ENCODE measurements at places on chromosomes 11 and 22. TPM values are rescaled to one million over a fixed set of nuclear protein-coding genes. Genes with fewer than 3 reads are reported as not detected.

- no peak for DNase-seq
Observed at GRCh38 chr11:8094656-8095055, 13.6 kb downstream of the TUB start.

TMPRSS13 gene
- total RNA-seq = not detected

GRCh38 chr11:67053896-67054329 is 2.7 kb upstream of the RHOD start:
- DNase-seq = peak; percentile 24

DNA sequence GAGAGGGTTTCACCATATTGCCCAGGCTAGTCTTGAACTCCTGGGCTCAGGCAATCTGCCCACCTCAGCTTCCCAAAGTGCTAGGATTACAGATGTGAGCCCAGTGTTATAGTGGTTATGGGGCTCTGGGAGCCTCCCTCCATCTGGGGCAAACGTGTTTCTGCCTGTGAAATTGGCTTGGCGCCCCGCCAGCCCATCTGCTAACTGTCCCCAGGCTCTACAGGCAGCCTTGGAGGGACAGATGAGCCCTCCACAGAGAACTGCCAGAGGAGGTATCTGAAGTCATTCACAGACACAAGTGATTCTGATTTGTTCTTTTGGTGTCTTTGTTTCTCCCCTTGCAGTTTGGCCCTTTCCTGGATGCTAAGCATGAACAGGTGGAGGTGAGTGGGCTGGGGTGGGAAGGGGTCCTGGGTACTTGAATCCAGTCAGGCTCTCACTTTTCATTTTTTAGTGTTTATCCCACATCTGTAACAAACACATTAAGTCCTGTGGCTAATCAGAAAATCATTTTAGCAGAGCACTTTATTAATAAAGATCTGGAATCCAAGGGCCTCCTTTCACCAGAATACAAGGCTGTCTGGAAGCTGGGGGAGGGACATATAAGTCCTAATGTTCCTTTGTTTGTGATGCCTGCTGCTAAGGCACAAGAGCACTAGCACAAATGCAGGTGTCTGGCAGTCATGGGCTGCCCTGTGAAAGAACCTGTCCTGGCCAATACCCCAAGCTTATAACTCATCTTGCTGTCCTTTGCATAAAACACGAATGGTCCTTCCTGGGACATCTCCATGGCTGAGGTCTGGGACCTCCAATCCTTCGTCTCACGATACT is 25.7 kb upstream of the CDC42EP2 start:
- DNase-seq = no peak

GLYAT gene
- total RNA-seq = not detected

PHF21B gene
- not detected for total RNA-seq

- no peak for DNase-seq
Observed at GRCh38 chr22:44865193-44866057, 113.0 kb downstream of the ARHGAP8 start.

- DNase-seq = peak; percentile 53
Observed at GRCh38 chr11:100687630-100688395, 725 bp downstream of the ARHGAP42 start.

DNA sequence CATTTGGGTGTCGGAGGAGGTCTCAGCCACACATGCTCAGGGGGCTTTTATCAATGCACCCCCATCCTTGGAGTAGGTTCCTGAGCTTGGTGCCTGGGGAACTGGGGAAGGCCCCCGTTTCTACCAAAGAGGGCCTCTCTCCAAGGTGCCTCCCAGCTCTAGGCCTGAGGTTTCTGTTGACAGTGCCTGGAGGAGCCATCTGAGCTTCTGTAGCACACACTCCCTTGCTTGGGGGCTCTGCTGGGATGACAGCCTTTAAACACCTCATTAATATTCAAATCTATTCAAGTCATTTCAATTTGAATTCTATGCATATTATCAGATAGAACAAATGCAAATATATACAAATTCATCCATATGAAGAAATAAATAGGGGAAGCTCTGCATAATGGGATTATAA is 18.9 kb downstream of the KIRREL3 start:
- DNase-seq = no peak

DNA sequence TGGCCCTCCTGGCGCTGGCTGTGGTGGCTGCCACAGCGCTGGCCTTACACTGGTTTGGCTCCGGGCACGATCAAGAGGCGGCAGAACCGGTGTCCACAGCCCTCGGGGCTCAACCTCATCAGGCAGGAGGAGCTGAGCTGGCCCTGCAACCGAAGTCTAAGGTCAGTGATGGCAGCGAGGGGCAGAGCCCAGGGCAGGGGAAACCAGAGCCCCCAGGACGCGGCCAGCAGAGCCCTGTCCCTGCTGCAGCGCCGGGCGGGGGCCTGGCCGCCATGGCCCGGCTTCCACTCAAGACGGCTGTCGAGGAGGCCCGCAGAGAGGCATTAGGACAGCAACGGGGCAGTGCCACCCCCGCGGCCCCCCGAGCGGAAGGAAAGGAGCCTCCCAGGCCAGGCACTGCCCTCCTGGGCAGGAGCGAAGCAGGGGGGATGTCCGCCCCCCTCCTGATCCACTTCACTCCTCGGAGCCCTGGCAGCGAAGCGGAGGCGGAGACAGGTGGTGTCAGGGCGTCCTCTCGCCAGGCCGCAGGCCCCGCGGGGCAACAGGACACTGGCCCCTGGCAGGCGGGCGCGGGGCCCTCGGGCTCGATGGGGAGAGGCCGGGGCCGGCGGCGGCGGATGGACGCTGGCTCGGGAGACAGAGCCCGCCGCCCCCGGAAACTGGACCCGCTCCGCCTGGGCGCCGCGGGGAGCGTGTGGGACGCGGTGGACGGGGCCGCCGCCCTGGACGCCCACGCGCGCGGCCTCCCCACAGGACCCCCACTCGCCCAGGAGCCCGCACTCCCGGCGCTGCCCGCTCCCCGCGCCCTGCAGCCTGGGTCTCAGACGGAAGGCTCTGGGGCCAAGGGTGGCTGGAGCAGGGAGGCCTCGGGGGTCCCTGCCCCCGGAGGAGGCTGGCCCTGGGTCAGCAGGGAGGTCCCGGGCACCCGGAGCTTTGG is 895 bp downstream of the KLHDC7B start:
- no peak for DNase-seq

DNA sequence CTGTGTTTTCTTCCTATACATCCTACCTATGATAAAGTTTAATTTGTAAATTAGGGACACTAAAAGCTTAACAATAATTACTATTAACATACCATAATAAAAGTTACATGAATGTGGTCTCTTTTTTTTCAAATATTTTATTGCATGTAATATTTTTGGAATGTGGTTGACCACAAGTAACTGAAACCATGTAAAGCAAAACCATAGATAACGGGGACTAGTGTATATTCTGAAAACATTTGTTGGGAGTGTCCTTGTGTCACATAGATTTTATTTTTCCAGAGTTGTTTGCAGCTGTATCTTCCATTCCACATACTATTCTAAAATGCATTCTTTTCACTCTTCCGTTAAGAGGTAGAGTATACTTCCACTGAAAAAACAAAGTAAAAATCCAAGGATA is 200.4 kb downstream of the KIF18A start:
- DNase-seq = no peak

DNA sequence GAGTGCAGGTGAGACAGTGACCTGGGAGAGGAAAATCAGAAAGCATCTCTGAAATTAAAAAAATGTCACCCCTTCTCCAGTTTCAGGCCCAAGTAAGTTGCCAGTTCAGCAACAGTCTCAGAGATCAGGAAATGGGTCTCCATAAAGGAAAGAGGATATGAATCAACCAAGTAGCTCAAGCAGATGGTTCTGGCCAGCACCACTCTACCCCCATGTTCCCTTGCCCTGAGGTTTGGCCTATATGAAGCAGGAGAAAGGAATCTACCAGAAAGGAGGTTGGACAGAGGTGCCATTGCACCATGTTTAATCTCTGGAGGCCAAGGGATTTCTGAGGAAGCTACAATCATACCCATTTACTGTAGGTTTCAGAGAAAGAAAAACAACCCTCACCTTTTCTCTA is 7.7 kb downstream of the FZD4 start:
- DNase-seq = peak; percentile 49

GRCh38 chr11:31689559-31689958 is 121.6 kb downstream of the PAX6 start:
- DNase-seq = no peak

SYNGR1 gene
- total RNA-seq = 18.6 TPM

DNA sequence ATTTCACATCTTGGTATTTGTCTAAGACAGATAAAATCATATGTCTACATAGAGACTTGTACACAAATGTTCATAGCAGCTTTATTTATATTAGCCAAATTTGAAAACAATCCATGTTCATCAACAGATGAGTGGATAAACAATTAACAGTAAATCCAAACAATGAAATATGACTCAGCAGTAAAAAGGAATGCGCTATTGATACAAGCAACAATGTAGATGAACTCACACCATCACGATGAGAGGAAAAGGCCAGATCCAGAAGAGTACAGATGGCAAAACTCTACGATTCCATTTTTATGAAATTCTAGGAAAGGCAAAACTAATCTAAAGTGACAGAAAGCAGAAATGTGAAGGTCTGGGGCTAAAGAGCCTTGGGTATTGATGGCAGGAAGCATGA is 384.3 kb downstream of the NTM start:
- peak; percentile 31 for DNase-seq

MS4A1 gene
- not detected for total RNA-seq

- DNase-seq = no peak
Observed at GRCh38 chr11:12076840-12077534, 33.4 kb upstream of the MICAL2 start.

KCNJ11 gene
- not detected for total RNA-seq

DNA sequence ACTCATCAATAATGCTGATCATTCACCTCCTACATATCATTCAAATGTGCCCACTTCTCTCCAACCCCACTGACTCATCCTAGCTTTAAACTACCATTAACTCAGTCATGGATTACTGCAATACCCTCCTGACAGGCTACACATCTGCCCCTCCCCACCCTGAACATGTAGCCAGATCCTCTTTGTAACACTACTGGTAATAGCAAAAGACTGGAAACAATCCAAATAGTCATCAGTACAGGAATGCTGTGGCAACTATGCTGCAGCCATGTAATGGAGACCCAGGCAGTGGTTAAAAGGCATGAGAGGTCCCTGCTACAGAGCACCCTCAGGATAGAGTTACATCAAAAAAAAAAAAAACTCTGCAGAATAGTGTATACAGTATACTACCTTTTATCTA is 16.6 kb downstream of the SLC43A3 start:
- peak; percentile 70 for DNase-seq

DNA sequence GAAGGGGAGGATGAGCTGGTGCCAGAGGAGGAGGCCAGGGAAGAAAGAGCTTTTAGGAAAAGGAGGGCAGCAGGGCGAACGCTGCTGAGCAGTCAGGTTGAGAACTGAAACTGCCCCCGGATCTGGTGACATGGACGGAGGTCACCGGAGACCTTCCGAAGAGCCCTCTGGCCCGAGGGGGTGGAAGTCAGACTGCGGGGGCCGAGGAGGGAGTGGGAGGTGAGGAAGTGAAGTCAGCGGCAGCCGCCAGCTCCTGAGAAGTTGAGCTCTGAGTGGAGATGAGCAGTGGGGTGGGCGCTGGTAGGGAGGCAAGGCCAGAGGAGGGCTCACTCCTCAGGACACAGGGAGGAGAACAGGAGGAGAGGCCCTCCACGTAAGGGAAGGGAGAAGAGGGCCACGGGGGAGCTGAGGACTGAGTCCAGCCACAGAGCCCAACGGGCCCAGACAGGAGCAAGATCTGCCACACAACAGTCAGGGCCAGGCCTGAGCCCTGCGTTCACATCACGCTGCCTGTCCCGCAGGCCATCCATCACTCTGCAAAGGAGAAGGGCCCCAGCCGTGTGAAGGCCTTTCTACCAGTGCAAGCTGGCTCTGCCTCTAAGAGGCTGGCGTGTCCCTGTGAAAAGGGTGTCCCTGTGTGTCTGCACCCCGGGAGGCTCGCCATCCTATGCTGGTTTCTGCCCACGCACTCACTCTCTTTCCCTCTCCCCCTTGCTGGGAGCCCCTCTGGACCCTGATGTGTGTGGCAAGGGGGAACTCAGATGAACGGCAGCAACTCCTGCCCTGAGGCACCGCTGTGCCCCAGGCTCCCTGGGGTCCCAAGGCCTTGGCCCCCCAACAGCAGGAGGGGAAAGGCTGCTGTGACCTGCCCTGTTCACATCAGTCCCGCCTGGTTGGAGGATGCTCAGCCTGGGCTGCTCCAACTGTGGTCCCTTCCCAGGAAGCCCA is 19.0 kb upstream of the LRRC32 start:
- no peak for DNase-seq

- peak; percentile 68 for DNase-seq
Observed at GRCh38 chr11:117226388-117227385, 5.2 kb downstream of the PCSK7 start.

DNA sequence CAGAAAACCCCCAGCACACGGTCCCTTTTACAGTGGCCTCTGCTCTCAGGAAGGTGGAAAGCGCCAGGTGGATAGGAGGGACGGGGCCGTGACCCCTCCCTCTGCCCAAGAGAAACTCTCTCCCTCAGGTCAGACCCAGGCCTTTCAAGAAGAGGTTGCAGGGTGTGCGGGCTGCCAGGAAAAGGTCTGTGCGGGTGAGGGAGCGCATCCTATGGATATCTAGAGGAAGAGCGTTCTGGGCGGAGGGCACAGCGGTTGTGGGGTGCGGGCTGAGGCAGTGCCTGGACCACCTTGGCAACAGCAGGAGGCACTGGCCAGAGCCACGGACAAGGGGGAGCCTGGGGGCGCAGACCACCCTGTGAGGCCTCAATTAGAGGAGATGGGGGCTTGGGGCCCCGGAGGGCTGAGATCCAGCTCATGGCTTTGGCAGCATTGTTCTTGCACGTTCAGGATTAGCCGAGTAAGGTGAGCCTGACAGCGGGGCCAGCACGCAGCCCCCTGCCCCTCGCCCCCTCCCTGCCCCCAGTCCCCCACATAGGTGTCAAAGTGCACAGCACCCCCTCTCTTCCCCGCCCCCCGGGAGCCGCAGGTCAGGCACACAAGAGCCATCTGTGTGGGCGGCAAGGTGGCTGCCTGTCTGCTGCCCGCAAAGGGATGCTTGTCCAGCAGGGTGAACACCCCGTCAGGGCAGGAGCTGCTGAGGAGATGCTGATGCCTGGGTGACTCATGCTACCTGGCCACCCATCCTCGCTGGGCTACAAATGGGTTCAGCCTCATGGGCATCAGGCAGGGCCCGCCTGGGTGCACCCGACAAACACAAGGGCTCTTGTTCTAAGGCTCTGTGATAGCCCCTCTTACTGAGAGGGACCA is 92.8 kb upstream of the KCNQ1OT1 start:
- no peak for DNase-seq

DNA sequence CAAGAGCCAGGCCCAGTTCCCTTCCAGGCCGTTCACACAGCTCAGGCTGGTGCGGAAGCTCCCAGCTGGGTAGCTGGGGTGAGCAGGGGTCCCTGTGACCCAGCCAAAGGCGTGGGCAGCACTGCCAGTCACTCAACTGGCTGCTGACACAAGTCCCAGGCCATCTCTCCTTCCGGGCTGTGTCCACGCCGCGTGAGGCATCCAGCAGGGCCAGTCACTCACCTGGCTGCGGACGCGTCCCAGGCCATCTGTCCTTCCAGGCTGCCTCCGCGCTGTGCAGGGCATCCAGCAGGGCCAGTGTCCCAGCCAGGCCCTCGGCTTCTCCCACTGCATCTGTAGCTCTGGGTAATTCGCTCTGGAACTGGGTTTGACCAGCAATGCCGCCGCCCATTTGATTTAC is 184.2 kb downstream of the BRD1 start:
- DNase-seq = no peak

- DNase-seq = no peak
Observed at GRCh38 chr11:93494357-93494756, 48.8 kb downstream of the SMCO4 start.

SOX10 gene
- not detected for total RNA-seq

All from HFFc6 (cell line).